ENCODE measurements at places on chromosomes 16 and 17.

DNA sequence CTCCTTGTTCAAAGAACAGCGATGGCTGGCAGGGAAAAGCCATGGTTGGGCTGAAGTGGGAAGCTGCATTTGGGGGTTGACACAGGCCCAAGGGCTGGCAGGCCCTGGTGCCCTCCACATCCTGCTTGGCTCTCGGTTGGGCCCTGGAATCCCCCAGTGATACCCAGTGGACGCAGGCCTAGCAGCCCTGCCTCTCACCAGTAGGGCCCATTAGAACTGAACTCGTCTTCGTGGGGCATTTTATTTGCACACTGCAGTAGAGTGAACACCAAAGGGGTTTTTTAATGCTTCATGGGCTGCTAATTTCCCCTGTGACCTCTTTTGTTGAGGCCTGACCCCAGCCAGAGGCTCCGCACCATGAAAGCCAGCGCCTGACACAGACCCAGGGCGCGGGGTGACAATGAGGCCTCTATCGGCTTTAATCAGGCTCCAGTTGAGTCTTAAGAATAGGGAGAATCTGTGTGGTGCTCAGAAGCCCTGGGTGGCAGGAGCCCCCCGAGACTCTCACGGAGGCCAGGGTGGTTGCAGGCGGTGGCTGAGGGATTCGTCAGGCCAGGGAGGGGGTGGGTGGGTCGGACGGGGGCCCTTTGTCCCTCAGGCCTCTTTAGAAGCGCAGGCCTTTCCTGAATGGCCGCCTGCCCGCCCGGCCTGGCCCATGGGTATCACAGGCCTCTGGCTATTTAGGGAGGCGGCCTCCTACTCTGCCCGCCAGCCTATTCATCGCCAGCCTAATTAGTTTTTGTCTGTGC lies 199.3 kb downstream of the NTN1 start:
- no peak for DNase-seq

DNA sequence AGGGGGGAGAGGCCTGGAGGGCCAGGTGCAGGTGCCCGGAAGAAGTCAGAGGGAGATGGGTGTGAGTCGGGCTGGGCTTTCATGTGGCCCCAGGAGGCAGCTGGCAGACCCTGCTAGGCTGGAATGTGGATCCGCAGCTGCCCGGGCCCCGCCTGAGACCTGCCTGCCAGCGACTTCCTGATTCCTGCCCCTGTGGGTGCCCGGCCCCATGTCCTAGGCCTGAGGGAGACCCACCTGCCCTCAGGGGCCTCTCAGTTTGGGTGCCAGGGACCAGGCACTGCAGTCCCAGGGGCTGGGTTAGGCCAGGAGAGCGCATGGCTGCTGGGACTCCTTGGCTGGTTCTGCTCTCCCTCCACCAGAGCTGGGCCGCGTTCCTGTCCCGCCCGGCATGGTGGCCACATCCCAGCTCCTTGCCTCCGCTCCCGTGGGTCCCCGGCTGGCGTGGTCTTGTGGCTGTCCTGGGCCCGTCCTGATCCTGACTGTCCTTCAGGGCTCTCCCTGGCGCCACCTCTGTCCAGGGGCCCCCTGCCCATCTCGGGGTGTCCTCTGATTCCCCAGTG lies 22.1 kb upstream of the SPNS2 start:
- no peak for DNase-seq

DNA sequence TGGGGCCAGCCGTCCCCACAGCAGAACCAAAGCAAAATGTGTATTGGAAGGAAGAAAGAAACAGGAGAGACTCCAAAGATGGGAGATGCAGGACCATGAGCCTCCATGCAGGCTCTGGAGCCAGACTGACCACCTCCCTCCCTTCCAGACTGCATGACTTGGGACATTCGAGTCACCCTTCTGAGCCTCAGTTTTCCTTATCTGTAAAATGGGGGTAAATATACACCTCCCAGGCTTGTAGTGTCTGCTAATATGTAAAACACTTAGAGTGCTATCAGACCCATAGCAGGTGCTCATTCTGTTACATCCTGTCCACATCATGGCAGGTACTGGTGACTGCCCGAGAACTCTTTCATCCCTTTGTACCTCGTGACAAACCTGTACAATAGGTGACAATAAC lies 370.8 kb downstream of the SNX29 start:
- DNase-seq: no peak

- DNase-seq: no peak
Observed at GRCh38 chr16:88930716-88931115, 46.3 kb downstream of the CBFA2T3 start.

- DNase-seq: peak; percentile 42
Observed at GRCh38 chr17:54901230-54901822, 674 bp downstream of the TOM1L1 start.

DNA sequence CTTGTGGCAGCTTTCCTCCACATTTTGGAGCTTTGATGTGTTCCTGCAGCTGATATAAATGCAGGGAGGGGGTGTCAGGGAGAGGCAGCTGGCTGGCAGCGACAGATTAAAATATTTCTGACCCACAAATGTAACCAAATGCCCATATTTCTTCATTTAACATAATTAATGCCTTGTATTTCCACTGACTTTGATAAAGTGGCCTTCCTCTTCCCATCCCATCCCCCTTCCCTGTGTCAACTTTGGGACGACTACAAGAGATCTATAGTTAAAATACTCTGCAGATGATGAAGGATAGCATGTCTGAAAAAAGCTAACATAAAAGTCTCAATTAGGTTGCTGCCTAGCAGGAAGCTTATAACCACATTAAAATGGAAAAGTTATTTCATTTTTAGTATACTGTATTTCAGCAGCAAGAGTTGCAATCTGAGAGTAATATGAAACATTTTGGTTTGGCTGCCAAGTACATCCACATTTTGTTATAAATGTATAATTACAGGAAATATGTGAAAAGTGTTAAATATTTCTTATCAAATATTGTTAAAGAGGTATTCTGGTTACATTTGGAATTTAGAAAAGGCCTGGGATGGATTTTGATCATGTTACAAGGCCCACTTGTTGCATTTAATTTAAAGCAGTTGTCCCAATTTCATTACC lies 238.7 kb upstream of the TBX2 start:
- no peak for DNase-seq
